Cortex of kidney (tissue), 1 donor: ENCODE measurements at places on chromosomes 3 and 15.

GRCh38 chr3:184227481-184227935 is 1.9 kb upstream of the VWA5B2 start:
- DNase-seq, result no peak

DNA sequence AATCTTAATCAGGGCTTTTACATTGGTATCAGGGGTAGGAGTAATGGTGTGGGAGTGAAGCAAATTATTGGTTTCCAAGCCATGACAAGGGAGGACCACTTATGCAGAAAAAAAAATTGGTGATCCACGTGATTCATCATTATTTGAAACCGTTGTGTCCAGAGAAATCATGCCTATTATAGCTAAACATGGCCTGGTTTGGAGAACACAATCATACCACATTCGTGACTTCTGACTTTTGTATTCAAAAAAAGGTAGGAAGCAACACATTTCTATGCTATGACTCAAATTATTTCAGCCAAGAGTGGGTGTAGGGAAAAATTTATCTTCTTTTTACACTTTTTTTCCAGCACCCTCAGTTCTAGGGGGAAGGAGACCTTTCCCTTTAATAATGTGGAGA is 924.3 kb upstream of the GBE1 start:
- DNase-seq, result no peak

DNA sequence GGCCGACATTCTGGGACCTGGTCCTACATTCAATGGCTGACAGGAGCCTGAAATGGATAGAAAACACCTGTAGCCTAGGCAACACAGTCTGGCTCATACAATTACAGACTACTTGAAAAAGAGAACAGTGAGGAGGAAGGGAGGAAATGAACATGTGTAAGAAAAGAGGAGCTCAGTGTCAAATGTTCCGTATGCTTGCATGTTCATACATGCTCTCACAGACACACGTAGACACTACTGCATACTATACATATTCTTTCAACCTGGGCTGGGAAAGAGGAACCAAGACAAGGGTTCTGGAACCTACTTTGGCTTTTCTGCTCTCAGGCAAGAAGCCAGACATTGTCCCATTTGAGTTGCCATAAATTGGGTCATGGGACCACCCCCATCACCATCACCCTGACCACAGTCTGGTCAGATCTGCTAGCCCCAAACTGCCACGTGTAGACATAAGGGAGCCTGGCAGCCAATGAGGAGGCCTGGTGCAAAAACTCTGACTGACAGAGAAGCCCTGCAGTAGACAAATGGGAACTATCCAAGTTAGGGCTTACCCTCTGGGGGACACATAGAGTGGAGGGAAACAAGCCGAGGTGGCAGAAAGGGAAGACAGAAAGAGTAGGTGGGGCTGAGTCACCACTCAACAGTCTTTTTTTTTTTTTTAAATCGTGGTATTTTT is 310.0 kb downstream of the SHQ1 start:
- no peak for DNase-seq

GRCh38 chr3:51715231-51715976 is 8.5 kb downstream of the GRM2 start:
- no peak for DNase-seq

DNA sequence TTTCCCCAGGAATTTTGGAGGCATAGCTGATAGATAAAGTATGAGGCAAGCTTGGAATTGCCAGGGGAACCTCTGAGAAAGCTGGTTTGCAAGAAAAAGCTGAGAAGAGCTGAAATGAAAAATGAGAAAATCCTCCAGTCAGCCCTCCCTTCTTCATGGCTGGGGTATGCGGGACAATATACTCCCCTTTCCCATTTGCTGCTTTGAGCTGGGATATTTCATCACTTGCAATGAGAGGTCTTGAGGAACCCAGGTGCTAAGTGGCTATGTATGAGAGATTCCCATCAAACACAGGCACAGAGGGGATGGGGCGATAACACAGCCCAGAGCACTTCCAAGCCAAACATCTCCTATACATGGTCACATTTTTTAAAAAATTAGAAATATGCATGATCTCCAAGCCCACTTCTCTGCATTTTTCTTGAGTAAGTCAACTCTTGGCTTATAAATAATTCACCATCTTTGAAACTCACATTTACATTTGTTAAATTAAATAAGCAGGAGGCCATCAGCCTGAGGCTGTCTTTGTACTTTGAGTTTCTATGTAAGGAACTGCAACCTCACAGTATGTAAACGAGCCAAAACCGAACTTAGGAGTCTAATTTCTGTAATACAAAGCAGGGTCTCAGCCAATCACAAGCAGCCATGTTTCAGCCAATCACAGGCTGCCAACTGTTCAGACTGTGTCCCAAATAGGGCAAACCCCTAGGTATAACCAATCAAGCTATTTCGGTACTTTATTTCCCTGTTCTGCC is 983.6 kb upstream of the NR2F2 start:
- no peak for DNase-seq

DNA sequence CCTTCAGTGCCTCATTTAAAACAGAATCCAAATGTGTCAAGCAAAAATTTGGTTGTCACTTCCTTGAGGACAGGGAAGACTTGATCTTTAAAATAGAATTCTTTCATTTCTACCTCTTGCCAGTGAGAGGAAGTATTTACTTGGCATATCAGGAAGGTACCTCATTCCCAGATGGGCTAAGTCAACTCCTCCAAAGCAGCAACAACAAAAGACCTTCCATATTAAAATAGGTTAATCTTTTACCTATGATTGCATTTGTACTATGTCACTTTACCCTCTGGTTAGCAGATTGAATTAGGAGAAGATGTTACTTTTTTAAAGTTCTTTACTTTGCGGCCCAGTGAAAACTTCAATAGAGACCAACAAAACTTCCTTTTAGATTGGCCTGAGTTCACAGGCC is 462.1 kb upstream of the ADAMTS9 start:
- DNase-seq, result no peak

DNA sequence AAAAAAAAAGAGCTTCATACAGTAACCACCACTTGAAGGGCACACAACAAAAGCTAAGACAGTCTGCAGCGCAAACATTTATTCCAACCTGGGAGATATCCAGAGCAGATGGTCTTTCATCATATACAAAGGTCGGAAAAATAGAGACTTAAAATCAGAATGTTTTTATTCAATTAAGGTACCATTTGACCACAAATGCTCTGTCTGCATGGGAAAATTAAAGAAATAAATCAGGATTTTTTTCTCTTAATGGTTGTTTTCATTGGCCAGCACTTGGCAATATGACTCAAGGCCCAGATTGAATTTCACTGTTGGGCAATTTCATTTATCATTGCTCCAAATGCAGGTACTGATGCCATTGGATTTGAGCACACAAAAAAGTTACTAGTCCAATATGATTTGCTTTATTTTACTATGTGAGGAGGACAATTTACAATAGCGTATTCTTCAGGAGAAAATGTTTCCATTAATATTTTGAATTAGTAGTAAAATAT is 145.9 kb upstream of the AGTR1 start:
- no peak for DNase-seq

DNA sequence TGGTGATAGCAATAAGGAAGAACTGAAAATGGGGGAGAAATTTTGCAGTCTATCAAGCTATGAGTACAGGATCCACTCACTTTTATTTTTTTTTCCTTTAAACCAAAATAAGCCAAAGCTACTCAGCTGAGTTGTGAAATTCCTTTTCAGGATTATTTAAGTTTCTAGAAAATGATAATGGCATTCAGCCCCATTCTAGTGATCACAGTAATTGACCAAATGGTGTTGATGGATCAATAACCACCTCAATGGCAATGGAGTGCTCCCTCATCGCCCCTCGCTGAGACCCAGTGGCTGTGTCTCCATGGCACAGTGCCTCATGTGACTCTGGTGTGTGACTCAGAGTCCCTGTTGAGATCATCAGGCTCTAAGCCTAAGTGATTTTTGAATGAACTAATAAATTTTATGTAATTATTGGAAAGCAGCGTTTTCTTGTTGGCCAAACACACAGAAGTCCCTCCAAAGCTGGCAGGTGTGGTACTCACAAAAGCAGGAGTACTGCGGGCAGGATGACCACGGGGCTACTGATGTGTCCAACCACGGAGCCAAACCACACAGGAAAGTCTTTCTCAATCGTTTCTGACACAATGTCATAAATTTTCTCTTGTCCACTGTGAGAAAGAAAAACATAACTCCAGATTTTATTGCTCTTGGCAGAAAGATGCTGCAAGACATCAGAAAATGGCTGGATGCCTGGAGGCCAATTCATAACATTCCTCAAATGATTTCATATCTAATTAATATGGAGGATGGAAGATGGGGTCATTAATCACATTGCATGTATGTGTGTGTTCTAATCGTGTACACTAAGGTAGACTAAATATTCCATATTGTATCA is 14.4 kb upstream of the STARD5 start:
- no peak for DNase-seq

DNA sequence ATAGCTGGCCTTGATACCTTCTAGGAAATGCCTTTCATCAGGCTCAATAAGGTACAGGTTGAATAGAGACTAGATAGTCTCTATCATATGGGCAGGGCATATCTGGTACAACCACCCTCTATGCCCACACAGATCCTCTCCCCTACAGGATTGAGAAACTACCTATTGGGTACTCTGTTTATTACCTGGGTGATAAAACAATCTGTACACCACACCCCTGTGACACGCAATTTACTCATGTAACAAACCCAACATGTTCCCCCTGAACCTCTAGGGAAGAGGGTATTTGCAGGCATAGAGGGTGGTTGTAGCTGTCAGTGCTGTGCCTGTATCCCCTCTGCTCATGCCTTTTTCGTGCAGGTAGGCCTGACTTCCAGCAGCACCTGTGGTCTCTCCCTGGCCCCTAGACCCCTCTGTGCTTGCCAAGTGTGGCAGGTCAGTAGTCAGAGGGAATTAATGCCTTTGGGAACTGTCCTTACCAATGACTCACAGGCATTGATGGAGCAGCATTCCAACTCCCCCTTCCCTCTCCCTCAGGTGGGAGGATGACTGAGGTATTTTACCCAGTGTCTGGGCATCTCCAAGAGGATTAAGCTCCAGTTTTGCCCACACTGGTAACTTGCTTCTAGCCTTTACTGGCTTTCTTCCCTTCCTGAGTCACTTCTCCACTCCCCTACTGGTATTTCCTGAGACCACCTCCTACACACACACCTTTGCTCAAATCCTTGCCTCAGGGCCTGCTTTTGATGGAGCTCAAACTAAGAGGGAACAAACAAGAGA is 18.3 kb downstream of the CLSTN2 start:
- no peak for DNase-seq

DNA sequence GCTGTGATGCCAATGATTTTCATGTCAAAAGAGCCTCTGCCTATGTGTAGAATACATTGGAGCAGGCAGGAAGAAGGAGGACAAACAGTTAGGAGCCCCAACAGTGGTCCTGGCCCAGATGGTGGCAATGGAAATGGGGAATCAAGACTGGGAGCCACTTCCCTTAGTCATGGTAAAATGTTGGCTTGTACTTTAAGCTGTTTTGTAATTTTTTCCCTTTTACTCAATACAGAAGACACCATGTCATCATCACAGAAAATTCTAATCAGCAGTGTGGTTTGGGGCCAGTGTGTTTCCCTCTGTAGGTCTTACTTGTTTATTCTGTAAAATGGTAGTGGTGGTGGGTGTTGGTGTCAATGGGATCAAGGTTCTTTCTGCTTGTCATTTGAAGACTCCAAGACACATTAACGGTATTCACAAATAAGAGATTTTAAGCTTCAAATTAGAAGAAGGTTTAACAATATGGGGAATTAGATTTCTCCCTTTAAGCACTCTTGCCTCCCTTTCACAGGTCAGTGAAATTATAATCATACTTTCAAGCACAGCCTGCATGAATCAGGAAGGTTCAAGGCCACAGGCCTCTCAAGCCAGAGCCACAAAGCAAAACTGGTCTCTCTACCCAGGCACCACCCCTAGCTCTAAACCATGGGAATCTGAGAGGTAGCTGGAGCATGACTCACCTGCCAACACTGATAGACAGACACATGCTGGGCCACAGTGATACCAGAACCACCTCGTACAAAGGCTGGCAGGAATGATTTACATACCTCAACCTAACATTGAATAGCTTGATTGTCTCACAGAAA is 24.9 kb downstream of the SIAH2 start:
- no peak for DNase-seq

DNA sequence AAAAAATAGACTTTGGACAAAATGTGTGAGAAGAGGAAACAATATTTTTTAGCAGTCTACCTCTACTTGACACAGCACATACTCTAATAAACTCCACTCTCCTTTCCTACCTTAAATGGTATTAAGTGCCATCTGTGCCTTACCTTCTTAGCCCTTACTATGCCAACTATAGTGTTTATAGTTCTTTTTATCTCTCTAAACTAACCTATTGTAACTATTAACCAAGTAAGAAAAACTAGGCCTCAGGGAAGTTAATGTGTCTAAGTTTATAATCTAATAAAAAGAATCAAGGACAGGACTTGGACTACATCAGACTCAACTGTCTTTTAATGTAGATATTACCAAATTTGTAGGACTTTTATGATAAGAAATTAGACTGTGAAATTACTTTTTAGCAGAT is 251.7 kb upstream of the ROBO2 start:
- DNase-seq, result no peak

DNA sequence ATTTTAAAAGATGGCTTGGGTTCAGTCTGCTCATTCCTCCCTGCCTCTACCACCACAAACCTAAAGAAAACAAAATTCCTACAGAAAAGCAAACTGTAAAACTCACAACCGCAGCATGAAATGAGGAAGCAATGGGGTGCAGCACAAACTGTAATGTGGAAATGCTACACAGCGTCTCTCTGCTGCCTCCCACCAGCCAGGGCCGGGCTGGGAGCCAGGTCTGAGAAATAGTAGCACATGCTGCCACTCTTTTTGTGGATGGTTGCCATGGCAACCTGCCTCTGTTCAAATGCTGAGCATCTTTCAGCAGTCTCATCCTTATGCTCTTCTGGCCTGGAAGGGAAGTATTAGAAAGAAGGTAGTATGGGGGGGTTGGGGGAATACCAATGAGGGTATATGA is 55.4 kb downstream of the EOMES start:
- no peak for DNase-seq

DNA sequence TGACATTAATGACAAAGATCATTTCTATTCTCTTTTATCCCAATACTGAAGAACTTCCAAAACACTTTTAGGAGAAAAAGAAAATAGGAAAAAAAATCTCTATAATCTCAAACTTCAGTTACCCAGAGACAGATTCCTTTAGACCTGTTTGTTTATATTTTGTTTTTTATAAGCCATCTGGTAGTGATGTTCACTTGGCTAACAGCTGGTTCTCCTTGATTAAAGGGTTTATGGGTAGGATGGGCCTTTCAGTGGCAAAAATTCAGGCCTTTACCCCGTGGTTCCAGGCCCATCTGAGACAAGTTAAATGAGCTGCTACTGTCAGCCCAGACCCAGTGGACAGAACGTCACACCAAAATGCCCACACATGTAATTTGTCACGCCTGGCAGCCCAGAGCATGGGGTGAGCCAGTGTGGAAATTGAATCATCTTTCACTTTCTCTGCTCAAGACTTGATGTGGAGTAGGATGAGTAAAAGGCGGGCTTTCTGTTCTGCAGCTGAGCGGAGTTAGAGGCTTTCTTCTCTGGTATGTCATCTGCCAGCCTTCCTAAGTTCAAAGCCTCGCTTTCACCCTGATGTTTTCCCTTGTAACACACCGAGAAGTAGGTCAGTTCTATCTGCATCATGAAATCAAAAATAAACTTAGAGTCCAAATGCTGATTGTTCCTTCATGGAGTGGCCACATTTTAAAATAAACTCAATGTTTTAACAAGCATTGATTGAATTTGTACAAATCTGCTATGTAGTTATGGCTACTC is 62.5 kb upstream of the SKOR1 start:
- DNase-seq, result no peak

- no peak for DNase-seq
These were observed 65.1 kb downstream of the NEK11 start for GRCh38 chr3:131091768-131092167.
